ENCODE measurements at places on chromosomes 12 and 14.

DNA sequence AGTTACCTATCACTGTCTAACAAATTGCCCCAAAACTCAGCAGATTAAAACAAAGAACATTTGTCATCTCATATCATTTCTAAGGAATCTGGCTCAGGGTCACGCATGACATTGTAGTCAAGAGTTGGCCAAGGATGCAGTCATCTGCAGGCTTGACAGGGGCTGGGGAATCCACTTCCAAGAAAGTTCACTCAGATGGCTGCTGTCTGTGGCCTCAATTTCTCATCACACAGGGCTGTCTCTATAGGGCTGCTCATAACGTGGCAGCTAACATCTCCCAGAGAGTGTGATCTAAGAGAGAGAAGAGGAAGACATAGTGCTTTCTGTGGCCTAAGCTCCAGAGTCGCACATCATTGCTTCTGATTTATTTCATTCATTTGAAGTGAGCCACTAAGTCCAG is 17.0 kb upstream of the IL22 start:
- H3K27me3 ChIP-seq, result no peaks in the 10 kb centered on the region
- H3K4me3 ChIP-seq, result no peak overlapping the region
- H3K36me3 ChIP-seq, result no peaks in the 10 kb centered on the region
- H3K27ac ChIP-seq, result no peak overlapping the region
- no peaks in the 10 kb centered on the region for H3K4me1 ChIP-seq
- no peak for DNase-seq

GRCh38 chr12:110669193-110669502 is 19.8 kb downstream of the HVCN1 start:
- H3K4me3 ChIP-seq, result no peak overlapping the region
- peaks cover 8% of the 10 kb centered on the region for H3K36me3 ChIP-seq
- no peak overlapping the region for H3K27ac ChIP-seq
- H3K27me3 ChIP-seq, result no peaks in the 10 kb centered on the region

- H3K27ac ChIP-seq, result no peak overlapping the region
- peaks cover 36% of the 10 kb centered on the region for H3K4me1 ChIP-seq
- no peak overlapping the region for H3K4me3 ChIP-seq
- H3K27me3 ChIP-seq, result no peaks in the 10 kb centered on the region
- H3K36me3 ChIP-seq, result no peaks in the 10 kb centered on the region
Observed at GRCh38 chr12:3127832-3128231, 50.7 kb downstream of the TSPAN9 start.

- no peaks in the 10 kb centered on the region for H3K4me1 ChIP-seq
- H3K27ac ChIP-seq, result no peak overlapping the region
- no peak overlapping the region for H3K4me3 ChIP-seq
- DNase-seq, result no peak
Observed at GRCh38 chr12:98684199-98684598, 39.1 kb downstream of the APAF1 start.

- peak; percentile 49 for DNase-seq
- H3K4me3 ChIP-seq, result no peak overlapping the region
- H3K27ac ChIP-seq, result no peak overlapping the region
- H3K36me3 ChIP-seq, result no peaks in the 10 kb centered on the region
Observed at GRCh38 chr12:52284562-52285171, 6.7 kb downstream of the KRT81 start.

- no peaks in the 10 kb centered on the region for H3K27me3 ChIP-seq
- no peaks in the 10 kb centered on the region for H3K36me3 ChIP-seq
Observed at GRCh38 chr14:79712302-79712950, 498.9 kb downstream of the DIO2 start.

DNA sequence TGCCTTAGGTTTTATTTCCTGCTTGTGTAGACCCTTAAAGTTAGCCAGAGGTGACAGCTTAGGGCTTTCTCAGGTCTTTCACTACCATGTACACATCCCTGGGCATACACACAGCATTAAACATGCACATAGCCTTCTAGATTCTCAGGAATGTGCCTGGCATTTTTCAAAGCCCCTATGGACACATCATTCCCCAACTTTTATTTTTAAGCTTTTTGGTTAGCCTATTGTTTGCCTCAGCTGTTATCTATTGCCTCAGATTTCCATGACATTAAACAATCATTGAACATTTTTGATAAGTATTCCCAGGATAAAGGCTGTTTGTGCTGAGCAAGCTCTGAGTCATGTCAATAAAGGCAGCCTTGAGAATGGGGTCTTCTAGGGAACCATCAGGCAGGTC is 15.1 kb upstream of the PPM1A start:
- H3K4me1 ChIP-seq, result no peaks in the 10 kb centered on the region
- H3K36me3 ChIP-seq, result no peaks in the 10 kb centered on the region
- no peak for DNase-seq
- no peak overlapping the region for H3K27ac ChIP-seq
- H3K27me3 ChIP-seq, result no peaks in the 10 kb centered on the region

DNA sequence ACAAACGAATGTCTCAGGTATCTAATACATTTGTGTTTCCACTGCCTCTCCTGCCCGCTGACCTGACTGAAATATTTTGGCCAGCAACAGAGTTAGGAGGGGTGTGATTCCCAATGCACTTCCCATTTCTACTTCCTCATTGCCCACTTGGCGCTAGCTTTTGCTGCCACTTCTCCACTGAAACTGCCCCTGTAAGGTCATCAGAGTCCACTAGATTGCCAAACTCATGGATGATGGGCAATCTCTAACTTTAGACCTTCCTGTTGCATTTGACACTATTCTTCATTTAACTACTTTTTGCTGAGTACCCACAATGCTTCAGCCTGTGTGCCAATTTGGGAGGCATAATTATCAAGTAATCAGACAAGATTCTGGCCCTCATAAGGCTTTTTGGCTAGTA is 40.8 kb downstream of the GPR65 start:
- no peak for DNase-seq
- no peak overlapping the region for H3K4me3 ChIP-seq
- H3K36me3 ChIP-seq, result no peaks in the 10 kb centered on the region
- H3K27me3 ChIP-seq, result no peaks in the 10 kb centered on the region
- no peaks in the 10 kb centered on the region for H3K4me1 ChIP-seq

DNA sequence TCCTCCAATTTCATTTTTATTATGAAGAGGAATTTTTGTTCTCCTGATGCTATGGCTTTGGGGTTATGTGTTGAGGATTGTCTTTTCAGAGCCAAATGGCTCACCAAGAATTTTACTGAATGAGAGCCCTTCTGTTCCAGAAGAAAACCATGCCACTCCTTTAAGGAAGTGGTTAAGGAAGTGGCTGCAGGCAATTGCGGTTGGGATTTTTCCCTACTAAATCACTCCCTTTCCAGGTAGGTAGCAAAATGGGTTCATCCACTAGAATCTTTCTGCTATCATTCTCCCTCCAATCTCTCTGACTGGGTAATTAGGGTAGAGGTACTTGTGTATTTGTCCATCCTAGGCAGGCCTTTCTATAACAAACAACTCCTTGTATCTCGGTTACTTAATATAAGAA is 163.1 kb downstream of the TTC8 start:
- no peak overlapping the region for H3K27ac ChIP-seq
- H3K4me3 ChIP-seq, result no peak overlapping the region
- H3K27me3 ChIP-seq, result no peaks in the 10 kb centered on the region
- H3K4me1 ChIP-seq, result no peaks in the 10 kb centered on the region
- DNase-seq, result no peak
- H3K36me3 ChIP-seq, result no peaks in the 10 kb centered on the region

DNA sequence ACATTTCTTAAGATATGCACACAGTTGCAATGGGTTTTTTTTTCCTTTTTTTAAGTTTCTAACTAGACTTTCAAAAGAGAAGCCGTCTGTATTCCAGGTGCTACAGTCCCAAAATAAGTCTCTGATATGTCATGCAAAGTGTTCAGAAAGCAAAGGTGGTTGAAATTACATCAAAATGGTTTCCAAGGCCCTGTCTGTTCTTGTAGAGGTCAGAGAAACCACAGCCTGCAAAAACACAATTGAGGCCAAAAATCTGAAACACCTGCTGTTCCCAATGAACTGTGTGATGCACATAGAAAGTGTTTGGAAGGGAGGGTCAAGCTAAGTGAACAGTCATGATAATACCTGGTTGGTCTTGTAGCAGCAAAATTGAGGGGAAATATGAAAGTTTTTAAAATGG is 91.0 kb downstream of the VRK1 start:
- H3K36me3 ChIP-seq, result no peaks in the 10 kb centered on the region
- no peak for DNase-seq
- H3K4me1 ChIP-seq, result no peaks in the 10 kb centered on the region
- no peak overlapping the region for H3K4me3 ChIP-seq

DNA sequence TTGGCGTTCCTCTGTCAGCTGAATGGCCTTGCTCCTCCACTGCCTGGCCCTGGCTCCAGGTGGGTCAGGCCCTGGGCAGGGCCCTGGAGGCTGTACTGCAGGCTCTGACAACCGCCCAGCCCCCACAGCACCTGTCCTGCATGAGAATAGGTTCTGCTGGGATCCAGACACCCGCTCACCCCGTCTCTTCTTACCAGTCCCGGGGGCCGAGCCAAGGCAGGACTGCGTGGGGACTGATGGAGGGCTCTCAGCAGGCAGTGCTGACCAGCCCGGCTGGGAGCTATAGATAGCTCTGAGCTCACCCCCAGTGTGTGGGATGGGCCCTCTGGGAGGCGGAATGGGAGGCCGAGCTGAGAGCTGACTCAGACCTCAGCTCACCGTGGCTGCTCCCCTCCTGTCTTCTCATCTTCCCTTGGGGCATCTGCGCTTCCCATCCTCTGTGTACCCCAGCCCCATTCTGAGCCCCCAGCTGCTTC is 39.6 kb downstream of the TEAD4 start:
- H3K36me3 ChIP-seq, result no peaks in the 10 kb centered on the region
- no peak overlapping the region for H3K4me3 ChIP-seq
- H3K27ac ChIP-seq, result peak overlapping the region; percentile 24
- no peaks in the 10 kb centered on the region for H3K27me3 ChIP-seq
- H3K4me1 ChIP-seq, result peaks cover 5% of the 10 kb centered on the region
- DNase-seq, result no peak

- no peaks in the 10 kb centered on the region for H3K36me3 ChIP-seq
- H3K4me3 ChIP-seq, result no peak overlapping the region
- H3K27me3 ChIP-seq, result no peaks in the 10 kb centered on the region
- DNase-seq, result no peak
- no peaks in the 10 kb centered on the region for H3K4me1 ChIP-seq
Observed at GRCh38 chr14:66596241-66596985, 88.5 kb downstream of the GPHN start.

- H3K27me3 ChIP-seq, result no peaks in the 10 kb centered on the region
- no peak overlapping the region for H3K4me3 ChIP-seq
- no peaks in the 10 kb centered on the region for H3K4me1 ChIP-seq
- no peaks in the 10 kb centered on the region for H3K36me3 ChIP-seq
- DNase-seq, result no peak
Observed at GRCh38 chr12:34342048-34342447, 319.8 kb downstream of the ALG10 start.

- H3K36me3 ChIP-seq, result no peaks in the 10 kb centered on the region
- H3K27me3 ChIP-seq, result no peaks in the 10 kb centered on the region
- DNase-seq, result no peak
- no peak overlapping the region for H3K4me3 ChIP-seq
Observed at GRCh38 chr12:92978607-92979006, 49.5 kb upstream of the EEA1 start.

DNA sequence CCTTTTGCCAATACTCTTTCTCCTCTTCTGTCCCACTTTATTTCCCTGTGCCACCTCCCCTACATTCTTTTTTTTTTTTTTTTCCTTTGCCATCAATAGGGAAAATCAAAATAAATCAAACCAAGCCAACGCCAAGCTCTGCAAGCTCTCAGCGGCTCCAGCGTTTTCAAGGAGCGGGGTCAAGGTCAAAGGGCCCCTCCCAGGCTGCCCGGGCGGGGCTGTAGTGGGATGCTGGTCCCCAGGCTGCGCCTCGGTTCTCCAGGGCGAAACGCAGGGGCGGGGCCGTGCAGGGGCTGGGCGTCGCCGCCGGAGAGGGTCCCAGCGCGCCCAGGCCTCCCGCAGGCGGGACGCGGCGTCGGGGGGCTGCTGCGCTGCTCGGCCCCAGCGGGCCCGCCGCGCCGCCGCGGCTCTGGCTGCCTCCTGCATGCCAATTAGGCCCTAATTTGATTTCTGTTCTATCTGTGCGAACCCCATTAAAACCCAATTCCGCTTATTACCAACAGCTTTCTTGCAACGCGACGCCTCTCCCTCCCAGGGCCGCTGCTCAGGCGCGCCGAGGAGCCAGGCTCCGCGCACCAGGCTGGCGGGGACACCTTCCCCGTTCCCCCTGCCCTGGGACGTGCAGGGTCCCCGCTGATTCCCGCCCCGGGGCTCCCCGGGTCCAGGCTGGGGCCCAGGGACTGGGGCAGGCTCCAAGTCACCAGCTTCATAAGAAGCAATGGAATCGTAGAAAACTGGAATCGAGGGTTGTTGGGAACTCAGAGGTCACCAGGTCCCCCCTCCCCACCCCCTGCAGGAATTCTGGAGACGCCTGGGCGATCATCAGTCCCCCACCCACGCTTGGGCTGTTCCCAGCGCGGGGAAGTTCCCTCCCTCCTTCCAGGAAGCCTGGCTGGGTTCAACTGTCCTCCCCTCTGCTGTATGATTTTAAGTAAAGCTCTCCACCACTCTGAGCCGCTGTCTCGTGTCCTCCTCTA is 50.7 kb upstream of the MAP1LC3B2 start:
- H3K36me3 ChIP-seq, result no peaks in the 10 kb centered on the region
- peak overlapping the region; percentile 81 for H3K27ac ChIP-seq
- H3K27me3 ChIP-seq, result no peaks in the 10 kb centered on the region
- H3K4me3 ChIP-seq, result peak overlapping the region; percentile 43
